ENCODE measurements at places on chromosomes 5 and 9. TPM values are rescaled to one million over a fixed set of nuclear protein-coding genes. Genes with fewer than 3 reads are reported as not detected.

PFN3 gene
- not detected for polyA plus RNA-seq

PCDH1 gene
- polyA plus RNA-seq, result 37.3 TPM

STPG3 gene
- polyA plus RNA-seq, result not detected

PTGES gene
- polyA plus RNA-seq, result 8.1 TPM

GRM6 gene
- polyA plus RNA-seq, result not detected

IL4 gene
- polyA plus RNA-seq, result not detected

TMEM215 gene
- not detected for polyA plus RNA-seq

MEGF10 gene
- polyA plus RNA-seq, result 0.09 TPM

MAP1B gene
- polyA plus RNA-seq, result 3.6 TPM

NFIB gene
- polyA plus RNA-seq, result 15.6 TPM

HNRNPH1 gene
- polyA plus RNA-seq, result 191 TPM

SERF1B gene
- polyA plus RNA-seq, result 78.9 TPM

GMCL2 gene
- not detected for polyA plus RNA-seq

FSD1L gene
- 1.4 TPM for polyA plus RNA-seq

DDX4 gene
- not detected for polyA plus RNA-seq

PPIC gene
- polyA plus RNA-seq, result 49.5 TPM

ADAMTSL2 gene
- 20.0 TPM for polyA plus RNA-seq

CARTPT gene
- polyA plus RNA-seq, result not detected

Data from kidney (tissue), 22 donors.